Left lung (tissue), 14 donors: ENCODE measurements at places on chromosomes 5 and 9. TPM values are rescaled to one million over a fixed set of nuclear protein-coding genes. Genes with fewer than 3 reads are reported as not detected.

DNA sequence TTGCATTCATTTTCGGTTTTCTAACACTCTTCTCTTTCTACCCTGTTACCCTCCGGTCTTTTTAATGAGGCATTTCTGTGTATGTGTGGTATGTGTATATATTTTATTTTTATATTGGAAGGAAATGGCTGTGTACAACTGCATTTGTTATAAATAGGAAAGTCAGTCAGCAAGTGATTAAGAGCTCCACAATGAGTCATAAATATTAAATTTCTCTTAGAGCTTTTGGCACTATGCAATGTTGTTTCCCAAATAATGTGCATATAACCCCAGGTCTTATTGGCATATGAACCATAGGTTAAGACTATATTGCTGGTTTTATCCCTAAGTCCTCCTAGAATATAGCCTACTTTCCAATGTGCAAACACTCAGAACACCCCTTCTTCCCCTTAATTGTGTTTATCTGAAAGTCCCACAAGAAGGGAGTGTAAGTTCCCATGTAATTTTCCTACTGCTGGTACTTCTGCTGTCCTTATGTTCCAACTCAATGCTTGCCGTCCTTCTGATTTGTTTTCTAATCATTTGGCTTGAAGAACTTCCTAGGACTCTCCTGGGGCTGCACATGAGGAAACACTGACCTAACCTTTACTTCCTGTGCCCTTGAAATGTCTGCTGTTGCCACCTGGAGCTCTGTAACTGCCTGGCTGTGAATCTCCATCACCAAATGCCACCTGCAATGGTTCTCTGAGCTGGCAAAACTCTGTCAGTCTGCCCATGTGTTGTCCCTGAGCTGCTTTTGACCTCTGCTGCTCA, 65.5 kb upstream of the PCSK5 start:
- no peak overlapping the region for H3K4me3 ChIP-seq
- no peak for DNase-seq
- no peaks in the 10 kb centered on the region for H3K4me1 ChIP-seq

DNA sequence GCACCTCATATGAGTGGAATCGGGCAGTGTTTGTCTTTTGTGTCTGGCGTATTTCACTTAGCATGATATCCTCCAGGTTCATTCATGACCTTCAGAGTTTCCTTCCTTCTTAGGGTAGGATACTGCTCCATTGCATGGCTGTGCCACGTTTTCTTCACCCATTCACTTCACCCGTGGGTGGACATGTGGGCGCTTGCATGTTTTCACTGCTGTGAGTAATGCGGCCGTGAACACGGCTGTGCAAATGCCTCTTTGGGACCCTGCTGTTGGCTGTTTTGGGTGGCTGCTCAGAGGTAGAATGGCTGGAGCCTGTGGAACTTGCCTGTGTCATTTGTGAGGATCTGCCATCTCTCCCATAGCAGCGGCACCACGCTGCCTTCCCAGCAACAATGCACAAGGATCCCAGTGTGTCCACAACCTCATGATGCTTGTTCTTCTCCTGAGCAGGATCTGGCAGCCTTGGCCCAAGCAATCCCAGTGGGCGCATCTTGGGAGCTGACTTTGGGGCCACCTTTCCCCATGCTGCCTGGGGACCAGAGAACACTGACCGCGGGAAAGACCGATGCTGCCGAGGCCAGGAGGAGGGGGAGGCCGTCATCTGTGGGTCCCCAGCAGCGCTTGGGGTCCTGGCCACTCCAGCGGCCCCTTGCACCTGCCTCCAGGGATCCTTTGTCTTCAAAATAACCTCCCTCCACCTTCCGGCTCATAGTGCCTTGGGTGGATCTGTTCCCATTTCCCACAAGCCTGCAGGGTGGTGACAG, 2.3 kb upstream of the SCGB3A1 start:
- DNase-seq, result no peak
- H3K27me3 ChIP-seq, result peaks cover 27% of the 10 kb centered on the region
- no peaks in the 10 kb centered on the region for H3K36me3 ChIP-seq
- no peak overlapping the region for H3K27ac ChIP-seq
- H3K4me3 ChIP-seq, result no peak overlapping the region
- H3K4me1 ChIP-seq, result peaks cover 13% of the 10 kb centered on the region

The FGF18 gene
- 4.9 TPM for polyA plus RNA-seq

DNA sequence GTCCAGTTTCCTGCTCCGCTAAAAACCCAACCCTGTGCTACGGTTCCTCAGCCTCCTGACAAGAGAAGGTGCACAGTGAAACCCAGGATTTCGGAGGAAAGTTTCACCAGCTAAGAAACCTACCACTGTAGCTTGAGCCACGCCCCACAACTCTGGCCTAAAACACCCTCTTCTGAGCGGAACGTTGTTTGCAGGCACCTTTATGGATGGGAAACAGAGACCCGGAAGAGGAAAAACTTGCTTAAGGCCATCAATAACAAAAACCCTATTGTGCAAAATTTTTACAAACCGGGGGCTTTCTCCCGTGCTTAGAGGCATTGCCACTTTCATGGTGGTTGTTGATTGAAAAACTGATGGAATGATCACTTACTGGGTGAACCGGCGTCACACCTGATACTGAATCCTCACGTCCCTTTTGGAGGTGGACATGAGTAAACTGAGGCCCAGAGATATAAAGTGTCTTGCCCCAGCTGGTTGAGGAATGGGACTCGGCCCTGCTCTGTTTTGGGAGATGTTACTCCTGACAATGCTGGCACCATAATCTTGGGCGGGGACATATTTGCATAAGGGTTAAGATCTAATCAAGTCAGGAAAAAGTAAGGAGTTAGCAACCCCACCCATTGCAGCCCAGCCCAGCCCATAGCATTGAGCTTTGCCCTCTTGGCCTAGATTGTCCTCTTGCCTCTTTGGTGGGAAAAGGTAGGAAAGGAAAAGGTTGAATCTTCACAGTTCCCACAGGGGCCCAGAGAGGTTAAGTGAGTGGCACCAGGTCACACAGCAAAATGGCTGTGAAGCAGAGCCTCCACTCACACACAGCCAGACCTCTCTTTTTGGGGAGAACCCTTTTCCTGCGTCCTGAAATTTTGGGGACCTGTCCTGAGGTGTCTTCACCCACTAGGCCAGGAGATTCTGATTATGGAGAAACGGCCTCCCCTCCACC, 23.2 kb upstream of the PTGS1 start:
- no peak overlapping the region for H3K27ac ChIP-seq
- H3K36me3 ChIP-seq, result no peaks in the 10 kb centered on the region
- H3K4me1 ChIP-seq, result peaks cover 24% of the 10 kb centered on the region
- peak overlapping the region; percentile 37 for H3K4me3 ChIP-seq
- DNase-seq, result no peak
- H3K27me3 ChIP-seq, result peaks cover 37% of the 10 kb centered on the region

DNA sequence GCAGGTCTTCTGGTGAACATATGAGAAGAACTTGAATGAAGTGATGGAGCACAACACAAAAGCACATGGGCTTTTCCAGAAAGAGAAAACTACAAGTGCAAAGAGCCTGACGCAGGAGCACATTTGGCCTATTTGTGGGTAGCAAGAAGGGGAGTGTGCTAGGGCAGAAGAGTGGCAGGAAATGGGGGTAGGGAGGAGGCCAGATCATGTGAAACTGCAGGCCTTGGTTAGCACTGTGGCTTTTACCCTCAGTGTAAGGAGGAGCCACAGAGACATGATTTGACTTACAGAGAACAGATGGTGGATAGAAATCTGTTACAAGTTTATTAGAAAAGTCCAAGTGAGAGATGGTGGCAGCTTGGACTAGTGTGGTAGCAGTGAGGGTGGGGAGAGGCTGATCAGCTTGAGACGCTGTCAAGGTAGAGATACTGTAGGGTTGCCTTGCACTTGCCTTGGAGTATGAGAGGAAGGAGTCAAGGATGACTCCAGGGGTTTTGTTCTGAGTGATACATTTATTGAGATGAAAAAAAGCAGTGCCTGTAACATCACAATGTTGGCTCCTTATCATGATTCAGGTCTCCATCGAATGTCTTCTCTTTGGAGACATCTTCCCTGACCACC, 126.7 kb downstream of the PPP2R2B start:
- H3K4me3 ChIP-seq, result no peak overlapping the region
- DNase-seq, result no peak
- H3K27me3 ChIP-seq, result no peaks in the 10 kb centered on the region
- no peak overlapping the region for H3K27ac ChIP-seq
- no peaks in the 10 kb centered on the region for H3K36me3 ChIP-seq
- H3K4me1 ChIP-seq, result no peaks in the 10 kb centered on the region

- DNase-seq, result no peak
- no peaks in the 10 kb centered on the region for H3K4me1 ChIP-seq
- no peak overlapping the region for H3K4me3 ChIP-seq
- H3K27ac ChIP-seq, result no peak overlapping the region
- H3K27me3 ChIP-seq, result no peaks in the 10 kb centered on the region
These were observed 421.7 kb downstream of the SPATA31D1 start for GRCh38 chr9:82410306-82410705.

DNA sequence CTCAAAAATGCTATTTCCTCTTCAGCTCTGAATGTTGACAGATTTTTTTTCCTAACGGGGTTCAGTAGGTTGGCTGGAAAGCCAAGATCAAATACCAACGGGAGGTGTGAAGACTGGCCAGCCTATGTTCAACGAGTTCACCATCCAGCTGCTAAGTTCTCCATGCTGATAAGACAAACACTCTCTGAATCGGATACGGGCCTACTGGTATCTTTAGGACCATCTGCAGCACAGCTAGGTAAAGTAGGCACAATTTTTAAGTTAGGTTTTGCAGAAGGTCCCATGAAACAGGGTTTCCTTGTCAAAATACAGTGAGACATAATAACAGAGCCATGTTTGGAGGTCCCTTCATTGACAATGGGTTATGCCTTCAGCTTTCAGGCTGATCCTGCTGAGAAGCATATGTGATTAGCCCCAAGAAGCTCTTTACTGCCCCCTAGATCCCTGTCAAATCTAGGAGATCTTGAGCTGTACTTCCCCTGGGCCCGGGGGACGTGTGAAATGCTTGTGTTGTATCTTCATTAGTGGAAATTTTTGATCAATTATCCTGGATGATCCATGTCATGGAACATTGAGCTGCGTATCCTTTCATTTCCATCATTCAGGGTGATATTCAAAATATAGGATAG, 60.6 kb downstream of the PGM5 start:
- H3K27me3 ChIP-seq, result no peaks in the 10 kb centered on the region
- H3K4me1 ChIP-seq, result no peaks in the 10 kb centered on the region
- no peak overlapping the region for H3K4me3 ChIP-seq
- DNase-seq, result no peak

GRCh38 chr5:166251786-166252185, 2039.7 kb upstream of the WWC1 start:
- H3K4me1 ChIP-seq, result no peaks in the 10 kb centered on the region
- no peak for DNase-seq
- no peak overlapping the region for H3K4me3 ChIP-seq
- H3K36me3 ChIP-seq, result no peaks in the 10 kb centered on the region

GRCh38 chr9:4106081-4106759, 193.6 kb downstream of the GLIS3 start:
- peak overlapping the region; percentile 73 for H3K27ac ChIP-seq
- H3K27me3 ChIP-seq, result no peaks in the 10 kb centered on the region
- peaks cover 5% of the 10 kb centered on the region for H3K4me1 ChIP-seq
- no peak for DNase-seq
- no peak overlapping the region for H3K4me3 ChIP-seq

GRCh38 chr9:29289365-29289764, 1716.1 kb upstream of the C9orf72 start:
- no peak overlapping the region for H3K4me3 ChIP-seq
- no peak overlapping the region for H3K27ac ChIP-seq
- DNase-seq, result no peak
- H3K27me3 ChIP-seq, result no peaks in the 10 kb centered on the region
- H3K36me3 ChIP-seq, result no peaks in the 10 kb centered on the region

DNA sequence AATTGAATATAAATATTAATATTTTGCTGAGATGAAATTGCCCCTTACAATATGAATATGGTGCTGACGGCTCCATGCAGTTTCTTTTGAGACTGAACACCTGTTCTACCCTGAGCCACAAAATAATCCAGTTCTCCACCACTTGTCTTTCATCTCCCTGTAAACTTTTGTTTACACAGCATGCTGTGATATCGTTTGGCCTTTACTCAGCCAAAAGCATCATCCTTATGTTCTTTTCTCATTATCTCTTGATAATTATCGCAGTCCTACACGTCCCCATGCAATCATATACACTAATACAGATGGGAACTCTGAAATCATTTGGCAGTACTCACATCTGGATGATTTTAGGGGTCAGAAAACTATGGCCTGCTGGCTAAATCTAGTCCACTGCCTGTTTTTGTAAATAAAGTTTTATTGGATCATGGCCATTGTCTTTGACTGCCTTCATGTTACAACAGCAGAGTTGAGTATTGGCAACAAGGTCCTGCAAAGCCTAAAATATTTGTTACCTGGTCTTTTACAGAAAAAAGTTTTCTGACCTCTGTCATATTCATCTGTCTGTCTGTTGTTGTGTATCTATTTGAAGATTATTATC, 53.3 kb downstream of the AOPEP start:
- DNase-seq, result no peak
- H3K4me1 ChIP-seq, result peaks cover 8% of the 10 kb centered on the region
- H3K27me3 ChIP-seq, result no peaks in the 10 kb centered on the region
- H3K4me3 ChIP-seq, result no peak overlapping the region
- H3K27ac ChIP-seq, result no peak overlapping the region

- no peaks in the 10 kb centered on the region for H3K36me3 ChIP-seq
- H3K27ac ChIP-seq, result peak overlapping the region; percentile 72
- no peaks in the 10 kb centered on the region for H3K4me1 ChIP-seq
- no peak for DNase-seq
- H3K27me3 ChIP-seq, result no peaks in the 10 kb centered on the region
These were observed 18.4 kb upstream of the GSN start for GRCh38 chr9:121249563-121249962.

- DNase-seq, result no peak
- H3K36me3 ChIP-seq, result no peaks in the 10 kb centered on the region
- H3K4me3 ChIP-seq, result no peak overlapping the region
- H3K4me1 ChIP-seq, result no peaks in the 10 kb centered on the region
These were observed 791.9 kb upstream of the CDH6 start for GRCh38 chr5:30401479-30402058.

The EDIL3 gene
- 43.7 TPM for polyA plus RNA-seq

The MXD3 gene
- polyA plus RNA-seq, result 23.4 TPM

The NDUFS6 gene
- 32.6 TPM for polyA plus RNA-seq

DNA sequence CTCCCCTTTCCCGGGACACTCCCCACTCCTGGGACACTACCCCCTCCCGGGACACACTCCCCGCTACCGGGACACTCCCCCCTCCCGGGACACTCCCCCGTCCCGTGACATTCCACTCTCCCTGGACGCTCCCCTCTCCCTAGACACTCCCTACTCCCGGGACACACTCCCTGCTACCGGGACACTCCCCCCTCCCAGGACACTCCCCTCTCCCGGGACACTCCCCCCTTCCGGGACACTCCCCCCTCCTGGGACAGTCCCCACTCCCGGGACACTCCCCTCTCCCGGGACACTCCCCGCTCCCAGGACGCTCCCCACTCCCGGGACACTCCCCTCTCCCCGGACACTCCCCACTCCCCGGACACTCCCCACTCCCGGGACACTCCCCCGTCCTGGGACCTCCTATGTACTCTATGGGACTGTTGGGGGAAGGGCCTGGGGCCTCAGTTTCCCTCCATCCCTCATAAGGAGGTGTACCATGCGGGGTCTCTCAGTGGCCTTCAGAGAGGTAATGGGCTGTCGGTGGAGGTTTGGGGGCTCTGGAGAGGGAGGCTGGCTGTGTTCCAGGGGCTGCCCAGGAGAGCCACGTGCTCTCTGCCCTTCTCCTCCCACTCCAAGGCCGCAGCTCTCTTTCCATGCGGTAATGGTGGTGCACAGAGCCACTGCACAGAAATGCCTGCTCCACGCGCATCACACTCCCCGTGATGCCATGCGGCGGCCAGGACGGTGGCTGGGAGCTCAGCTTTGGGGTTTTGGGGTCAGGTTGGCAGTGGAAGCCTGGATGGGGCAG, 96.2 kb downstream of the RXRA start:
- no peak overlapping the region for H3K4me3 ChIP-seq
- H3K27ac ChIP-seq, result no peak overlapping the region
- no peaks in the 10 kb centered on the region for H3K36me3 ChIP-seq
- H3K27me3 ChIP-seq, result no peaks in the 10 kb centered on the region
- DNase-seq, result no peak
- H3K4me1 ChIP-seq, result no peaks in the 10 kb centered on the region
